ENCODE measurements at places on chromosomes 12 and 14.

- no peak for DNase-seq
Measured at GRCh38 chr12:109723311-109723881, 9.8 kb downstream of the FAM222A start.

DNA sequence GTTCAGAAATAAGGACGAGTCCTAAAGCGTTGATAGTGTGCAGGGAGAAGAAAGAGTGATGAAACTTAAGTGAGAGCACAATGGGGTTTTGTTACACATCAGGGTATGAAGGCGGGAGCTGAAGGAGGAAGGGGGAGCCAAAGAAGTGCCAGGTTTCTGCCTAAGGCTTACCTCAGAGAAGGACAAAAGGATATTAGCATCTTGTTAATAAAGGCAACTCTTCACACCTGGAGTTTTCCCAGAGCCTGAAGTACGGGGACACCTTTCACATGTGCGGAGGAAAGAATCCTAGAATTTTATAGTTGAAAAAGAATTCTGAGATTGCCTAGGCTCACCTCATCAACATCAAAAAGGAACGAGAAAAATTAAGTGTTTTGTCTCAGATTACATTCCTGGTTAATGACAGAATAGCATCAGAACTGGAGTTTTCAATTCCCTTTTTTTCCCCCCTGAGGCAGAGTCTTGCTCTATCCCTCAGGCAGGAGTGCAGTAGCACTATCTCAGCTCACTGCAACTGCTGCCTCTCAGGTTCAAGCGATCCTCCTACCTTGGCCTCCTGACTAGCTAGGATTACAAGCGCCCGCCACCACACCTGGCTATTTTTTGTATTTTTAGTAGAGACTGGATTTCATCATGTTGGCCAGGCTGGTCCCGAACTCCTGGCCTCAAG, 2.2 kb upstream of the SAV1 start:
- DNase-seq: no peak

DNA sequence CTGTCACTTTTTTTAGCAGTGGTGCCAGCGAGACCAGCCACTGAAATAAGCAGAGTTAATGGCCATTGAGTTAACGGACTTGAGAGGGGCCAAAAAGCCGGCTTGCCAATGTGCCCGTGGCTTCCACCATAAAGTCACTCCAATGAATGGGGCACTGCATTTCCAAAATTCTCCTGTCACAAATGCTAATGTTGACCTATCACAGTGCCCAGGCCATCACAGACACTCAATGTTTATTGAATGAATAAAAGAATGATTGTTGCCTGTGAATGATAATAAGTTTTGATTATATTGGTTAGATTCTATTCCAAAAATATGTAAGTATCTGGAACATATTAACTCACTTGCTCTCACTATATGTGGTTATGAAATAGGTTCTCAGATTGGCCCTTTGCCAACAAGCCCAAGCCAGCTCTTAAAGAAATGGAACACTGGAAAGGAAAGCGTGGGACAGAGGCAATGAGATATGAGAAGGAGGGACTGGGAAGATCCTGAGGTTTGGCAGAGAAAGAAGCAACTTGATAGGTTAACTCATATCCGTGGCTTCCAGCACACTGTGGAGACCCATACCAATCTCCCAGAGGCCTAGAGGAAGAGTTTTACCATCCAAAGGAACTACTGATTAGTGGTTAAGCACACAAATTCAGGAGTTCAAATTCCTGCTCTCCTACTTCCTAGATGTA, 108.7 kb downstream of the BTG1 start:
- peak; percentile 96 for DNase-seq

GRCh38 chr12:40727774-40728483, 35.7 kb downstream of the CNTN1 start:
- no peak for DNase-seq

- no peak for DNase-seq
Measured at GRCh38 chr12:19542606-19543005, 103.3 kb downstream of the AEBP2 start.

GRCh38 chr12:66036317-66036716, 94.2 kb downstream of the LLPH start:
- peak; percentile 90 for DNase-seq

GRCh38 chr14:34368971-34369647, 92.9 kb downstream of the SPTSSA start:
- no peak for DNase-seq

GRCh38 chr14:98069712-98070171, 1202.3 kb downstream of the BCL11B start:
- no peak for DNase-seq

DNA sequence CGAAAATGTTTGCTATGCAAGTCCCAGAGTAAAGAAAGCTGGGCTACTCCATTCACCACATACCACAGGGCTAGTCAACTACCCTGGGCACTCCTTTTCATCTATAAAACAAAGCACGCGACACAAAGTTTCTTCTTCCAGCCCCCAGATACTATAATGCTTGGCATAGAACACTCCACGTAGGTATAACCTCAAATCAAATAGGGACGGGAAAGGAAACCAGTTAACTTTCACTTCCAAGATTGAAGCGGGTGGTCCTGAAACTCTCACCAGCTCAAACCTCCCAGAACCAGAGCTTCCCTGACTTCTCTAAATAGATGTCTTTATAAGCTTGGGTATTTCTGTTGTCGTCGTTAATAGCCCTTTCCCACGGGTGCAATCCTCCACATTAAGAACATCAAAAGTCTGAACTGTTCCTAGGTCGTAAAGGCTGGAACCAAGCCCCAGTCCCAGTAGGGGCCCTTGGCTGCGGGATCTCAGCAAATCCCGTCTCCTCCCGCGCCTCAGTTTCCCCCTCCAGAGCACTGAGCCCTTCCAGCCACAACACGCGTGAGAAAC, 647 bp downstream of the LGMN start:
- DNase-seq: no peak

GRCh38 chr12:22228022-22228875, 106.3 kb downstream of the ST8SIA1 start:
- DNase-seq: no peak

- DNase-seq: no peak
Measured at GRCh38 chr14:89842837-89843236, 111.7 kb downstream of the EFCAB11 start.

- DNase-seq: peak; percentile 83
Measured at GRCh38 chr12:119692997-119693396, 25.1 kb downstream of the PRKAB1 start.

GRCh38 chr14:64764641-64765520, 60.7 kb downstream of the PLEKHG3 start:
- DNase-seq: peak; percentile 44

- peak; percentile 79 for DNase-seq
Measured at GRCh38 chr12:3129301-3130056, 52.3 kb downstream of the TSPAN9 start.

DNA sequence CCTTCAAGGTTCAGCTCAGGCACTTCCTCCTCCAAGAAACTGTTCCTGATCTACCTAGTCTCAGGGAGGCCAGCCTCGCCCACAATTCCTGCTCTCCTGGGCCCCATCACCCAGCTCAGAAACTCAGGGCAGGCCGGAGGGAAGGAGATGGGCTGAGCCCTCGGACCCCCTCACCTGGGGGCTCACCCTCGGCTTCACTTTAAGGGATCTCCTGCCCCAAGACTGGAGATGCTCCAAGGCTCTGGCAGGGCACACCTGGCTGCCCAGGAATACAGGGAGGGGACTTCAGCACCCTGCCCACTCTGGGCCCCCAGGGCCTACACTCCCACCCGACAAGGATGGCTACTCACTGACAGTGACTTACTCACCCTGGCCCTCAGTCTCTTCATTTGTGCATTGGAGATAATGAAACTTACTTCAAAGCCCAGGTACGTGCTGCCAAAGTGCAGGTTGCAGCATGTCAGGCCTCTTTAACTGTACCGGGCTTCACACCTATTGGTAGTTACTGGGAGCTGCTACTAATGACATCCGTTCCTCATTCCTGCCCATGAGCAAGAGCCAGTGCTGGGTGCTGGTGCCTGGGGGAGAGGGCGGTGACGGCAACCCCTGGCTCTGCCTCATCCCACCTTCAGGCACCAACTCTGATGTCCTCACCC, 21.0 kb upstream of the PPP1R13B start:
- DNase-seq: no peak

DNA sequence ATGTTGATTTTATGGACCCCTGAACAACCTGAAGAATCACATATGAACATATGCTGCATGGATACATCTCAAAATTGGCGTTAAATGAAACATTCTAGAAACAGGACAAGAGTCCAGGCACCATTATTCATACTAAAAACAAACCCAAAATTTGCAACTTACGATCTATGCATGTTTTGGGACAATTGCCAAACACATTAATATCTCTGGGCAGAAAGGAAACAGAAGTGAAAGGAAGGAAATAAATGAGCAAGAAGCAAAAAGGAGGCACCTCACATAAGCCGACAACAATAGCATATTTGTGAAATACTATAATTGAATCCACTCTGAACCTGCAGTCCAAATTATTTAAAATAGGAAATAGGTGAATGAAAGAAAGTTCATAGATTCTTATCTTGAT, 1505.3 kb downstream of the AACS start:
- no peak for DNase-seq

DNA sequence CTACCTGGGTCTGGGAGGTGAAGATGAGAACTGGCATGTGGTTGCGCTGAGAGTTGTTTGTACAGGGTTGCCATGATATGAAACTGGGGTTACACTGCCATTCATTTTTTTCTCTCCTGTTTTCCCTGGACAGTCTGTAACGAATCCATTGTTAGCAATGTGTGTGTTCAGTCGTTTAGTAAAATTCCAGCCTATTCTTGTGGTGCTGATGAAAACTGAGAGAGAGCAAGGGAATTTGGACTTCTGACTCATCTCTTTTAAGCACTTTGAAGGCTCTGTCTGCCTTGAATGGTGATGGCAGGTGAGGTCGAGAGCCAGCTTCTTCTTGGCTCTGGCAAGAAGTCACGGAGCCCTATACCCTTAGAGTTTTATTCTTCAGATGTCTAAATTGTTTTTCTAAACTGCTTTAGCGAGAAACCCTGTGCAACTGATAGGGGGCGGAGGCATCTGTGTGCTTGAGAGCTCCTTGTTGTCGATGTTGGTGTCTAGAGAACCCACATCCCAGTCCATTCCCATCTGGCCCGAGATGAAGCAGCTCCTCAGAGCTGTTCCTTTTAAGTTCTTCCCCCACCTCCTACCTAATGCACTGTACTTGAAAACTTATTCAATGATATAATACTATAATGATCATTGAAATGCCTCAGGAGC, 204.4 kb downstream of the TMX1 start:
- DNase-seq: no peak

DNA sequence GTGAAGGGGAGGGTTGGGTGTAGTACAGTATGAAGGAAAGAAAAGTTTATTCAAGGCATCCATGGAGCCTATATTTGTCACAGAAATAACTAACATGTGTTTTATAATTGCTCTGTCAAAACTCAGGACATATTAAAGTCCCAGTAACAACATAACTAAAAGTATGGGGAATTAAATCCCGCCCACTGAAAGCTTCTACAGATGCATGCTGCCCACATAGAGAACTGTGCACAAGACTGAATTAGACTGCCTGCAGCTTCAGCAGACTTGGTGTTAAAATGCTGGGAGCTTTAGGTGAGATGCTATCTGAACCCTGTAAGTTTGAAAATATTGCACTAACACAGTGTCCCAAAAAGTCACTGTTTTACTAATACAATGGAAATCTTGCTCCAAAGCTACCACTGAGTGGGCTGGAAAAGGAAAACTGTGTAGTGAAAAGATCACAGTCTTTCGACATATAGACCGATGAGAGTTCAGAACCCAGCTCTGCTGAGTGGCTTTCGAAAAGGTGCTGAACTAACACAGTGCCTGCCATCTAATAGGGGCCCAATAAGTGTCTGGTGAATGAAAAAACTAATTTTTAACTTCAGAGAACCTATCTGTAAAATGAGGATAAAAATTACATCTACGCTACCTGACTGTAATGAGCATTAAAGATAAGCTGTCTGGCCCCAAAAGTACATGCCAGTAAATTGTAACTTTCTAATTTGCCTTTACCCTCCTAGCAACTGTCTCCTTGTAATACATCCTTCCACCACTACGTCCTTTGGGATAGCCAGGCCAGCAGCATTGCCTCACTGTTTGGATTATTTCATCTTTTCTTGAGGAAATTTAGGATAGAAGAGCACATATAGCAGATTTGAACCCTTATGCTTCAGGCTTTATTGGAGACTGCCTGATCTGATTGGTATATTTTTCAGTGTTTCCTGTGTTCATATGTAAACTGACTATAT, 237.6 kb downstream of the BCAT1 start:
- DNase-seq: no peak

GRCh38 chr14:40318211-40318719, 886.0 kb upstream of the FBXO33 start:
- DNase-seq: no peak

GRCh38 chr12:46359667-46360280, 12.8 kb downstream of the SLC38A2 start:
- no peak for DNase-seq

DNA sequence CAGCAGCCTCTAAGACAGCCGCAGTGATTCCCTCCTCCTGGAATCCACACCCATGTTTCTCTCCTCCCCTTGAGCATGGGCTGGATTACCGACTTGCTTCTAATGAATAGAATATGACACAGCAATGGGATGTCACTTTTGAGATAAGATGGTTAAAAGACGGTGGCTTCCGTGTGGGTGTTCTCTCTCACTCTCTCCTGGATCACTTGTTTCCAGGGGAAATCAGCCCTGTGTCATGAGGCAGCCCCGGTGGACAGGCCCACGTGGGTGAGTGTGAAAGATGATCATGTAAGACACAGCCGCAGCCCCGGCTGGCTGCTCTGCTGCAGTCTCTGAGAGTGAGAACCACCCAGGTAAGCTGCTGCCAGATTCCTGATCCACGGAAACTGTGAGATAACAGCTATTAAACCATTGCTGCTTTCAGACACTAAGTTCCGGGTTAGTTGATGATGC, 10.7 kb downstream of the MOAP1 start:
- DNase-seq: no peak

GRCh38 chr14:51581017-51581881, 70.5 kb upstream of the FRMD6 start:
- DNase-seq: no peak

DNA sequence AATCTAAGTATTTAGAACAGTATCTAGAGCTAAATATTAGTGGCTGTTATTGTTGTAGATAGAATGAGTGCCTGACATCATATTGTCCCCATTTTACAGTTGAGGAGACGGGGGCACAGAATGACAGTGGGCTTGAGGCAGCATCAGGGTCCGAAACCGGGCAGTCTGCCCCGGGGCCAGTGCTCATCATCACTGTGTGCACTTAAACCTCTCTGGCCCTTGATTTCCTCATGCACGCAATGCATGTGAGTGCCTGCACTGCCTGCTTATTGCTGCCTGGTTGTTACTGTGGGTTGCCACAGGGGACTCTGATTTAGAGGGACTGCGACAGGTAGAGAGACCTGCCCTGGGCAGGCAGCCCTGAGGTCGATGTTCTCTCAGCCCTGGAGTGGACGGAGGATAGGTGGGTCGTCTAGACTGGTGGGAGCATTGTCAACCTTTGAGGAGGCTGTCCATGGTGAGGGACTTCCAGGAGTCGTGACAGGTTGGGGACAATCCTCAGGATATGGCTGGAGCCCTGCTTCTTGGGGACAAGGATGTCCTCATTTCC, 9.8 kb downstream of the ACVRL1 start:
- DNase-seq: no peak

DNA sequence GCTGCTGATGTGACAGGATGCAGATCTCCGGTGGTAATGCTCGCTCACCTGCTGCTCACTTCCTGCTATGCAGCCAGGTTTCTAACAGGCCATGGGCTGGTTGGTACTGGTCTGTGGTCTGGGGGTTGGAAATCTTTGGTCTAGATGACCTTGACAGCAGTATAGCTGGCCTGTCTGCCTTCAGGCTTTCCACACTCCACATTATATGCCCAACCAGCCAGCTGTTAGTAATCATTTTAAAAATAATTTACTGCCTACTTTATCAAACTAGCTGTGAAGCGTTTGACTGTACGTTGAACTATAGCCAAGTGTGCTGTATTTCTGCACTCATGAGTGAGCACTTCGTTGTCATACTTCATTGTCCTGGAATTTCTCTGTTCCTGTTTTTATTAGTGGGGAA, 424.0 kb upstream of the GARIN6 start:
- no peak for DNase-seq

Measured in skeletal muscle cell (primary cell).